ENCODE measurements at places on chromosomes 5 and 9. TPM values are rescaled to one million over a fixed set of nuclear protein-coding genes. Genes with fewer than 3 reads are reported as not detected.

DMRT3 gene
- not detected for total RNA-seq

GRCh38 chr5:124463851-124464250 lies 282.6 kb downstream of the ZNF608 start:
- DNase-seq: no peak

DNA sequence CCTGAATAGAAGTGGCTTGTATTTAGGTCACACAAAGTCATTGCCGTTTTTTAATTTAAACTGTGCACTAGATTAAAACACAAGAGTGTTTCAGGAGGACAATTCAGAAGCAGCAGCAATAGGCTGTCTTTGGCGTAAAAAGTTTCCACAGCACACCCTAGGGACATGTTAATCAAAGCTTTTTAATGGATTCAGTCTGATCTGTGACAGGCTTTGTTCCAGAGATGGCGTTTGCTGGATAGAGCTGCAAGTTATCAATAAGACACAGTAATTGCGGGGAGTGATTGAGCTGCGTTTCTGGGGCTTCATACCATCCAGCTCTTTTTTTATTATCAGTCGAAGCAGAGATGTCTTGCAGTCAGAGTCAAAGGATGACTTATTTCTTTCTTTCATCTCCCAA lies 300.3 kb downstream of the ZNF608 start:
- no peak for DNase-seq

GRCh38 chr9:74742792-74743730 lies 144.7 kb downstream of the TRPM6 start:
- no peak for DNase-seq

- peak; percentile 30 for DNase-seq
Observed at GRCh38 chr9:134035041-134036039, 10.1 kb downstream of the BRD3OS start.

KIF4B gene
- not detected for total RNA-seq

- no peak for DNase-seq
Observed at GRCh38 chr9:74006935-74007334, 490.2 kb upstream of the RORB start.

ADAMTS19 gene
- 0.95 TPM for total RNA-seq

- no peak for DNase-seq
Observed at GRCh38 chr9:114167591-114168091, 12.3 kb downstream of the COL27A1 start.

GFRA3 gene
- total RNA-seq: 1.4 TPM

DNA sequence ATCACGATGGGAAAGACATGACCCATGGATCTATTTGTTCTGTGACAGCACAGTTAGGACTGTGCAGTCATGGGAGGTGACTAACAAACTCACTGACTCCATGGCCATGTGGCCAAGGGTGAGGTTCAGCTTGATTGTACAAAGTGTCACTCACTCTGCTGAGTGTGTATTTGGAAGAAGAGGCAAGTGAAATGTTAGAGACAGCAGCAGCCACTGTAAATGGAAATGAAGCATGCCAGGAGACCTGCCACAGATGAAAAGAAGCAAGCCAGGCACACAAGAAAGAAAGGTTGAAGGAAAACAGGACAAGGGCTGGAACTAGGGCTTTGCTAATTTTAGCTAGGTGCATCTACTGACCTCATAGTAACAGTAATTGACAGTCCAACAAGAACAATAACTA lies 42.7 kb upstream of the PALM2AKAP2 start:
- no peak for DNase-seq

DNA sequence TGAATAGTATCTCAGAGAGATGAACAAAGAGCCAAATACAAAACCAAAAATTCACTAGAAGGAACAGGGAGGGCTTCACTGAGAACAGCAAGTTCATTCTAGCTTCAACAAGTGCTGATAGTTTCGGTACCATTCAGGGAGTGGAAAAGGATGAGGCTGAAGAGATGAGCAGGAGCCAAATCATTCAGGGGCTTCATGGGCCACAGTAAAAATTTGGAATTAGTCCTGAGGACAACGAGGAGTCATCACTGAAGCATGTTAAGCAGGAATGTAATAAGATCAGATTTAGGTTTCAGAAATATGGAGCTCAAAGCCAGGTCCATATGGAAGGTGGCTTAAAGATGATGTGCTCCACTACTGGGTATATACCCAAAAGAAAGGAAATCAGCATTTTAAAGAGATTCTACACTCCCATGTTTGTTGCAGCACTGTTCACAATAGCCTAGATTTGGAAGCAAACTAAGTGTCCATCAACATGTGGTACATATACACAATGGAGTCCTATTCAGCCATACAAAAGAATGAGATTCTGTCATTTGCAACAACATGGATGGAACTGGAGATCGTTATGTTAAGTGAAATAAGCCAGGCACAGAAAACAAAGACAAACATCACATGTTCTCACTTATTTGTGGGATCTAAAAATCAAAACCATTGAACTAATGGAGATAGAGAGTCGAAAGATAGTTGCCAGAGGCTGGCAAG lies 36.2 kb downstream of the SPOCK1 start:
- DNase-seq: no peak

ANKRD20A1 gene
- 1.7 TPM for total RNA-seq

DNA sequence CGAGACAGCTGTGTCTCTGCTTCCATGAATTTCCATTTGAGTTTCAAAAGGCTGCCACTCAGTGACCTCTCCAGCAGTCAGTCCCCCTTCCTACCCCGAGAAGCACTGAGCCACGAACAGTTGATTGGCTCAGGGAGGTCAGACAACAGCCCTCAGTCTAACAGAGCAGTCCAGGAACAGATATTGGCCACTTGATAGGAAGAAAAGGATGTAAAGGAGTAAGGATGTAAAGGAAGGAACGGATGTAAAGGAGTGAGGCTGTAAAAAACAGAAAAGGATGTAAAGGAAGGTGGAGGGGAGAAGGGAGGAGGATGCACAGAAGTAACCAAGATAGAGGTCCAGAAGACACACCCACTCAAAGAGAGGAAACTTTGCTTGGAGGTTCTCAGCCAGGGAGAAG lies 3.2 kb upstream of the NR4A3 start:
- no peak for DNase-seq

- no peak for DNase-seq
Observed at GRCh38 chr5:103451261-103451660, 111.3 kb downstream of the NUDT12 start.

GRCh38 chr9:130785053-130785452 lies 50.0 kb upstream of the ABL1 start:
- no peak for DNase-seq

All from Right ventricle myocardium inferior (tissue), 1 donor.